ENCODE measurements at places on chromosomes 2 and 18. TPM values are rescaled to one million over a fixed set of nuclear protein-coding genes. Genes with fewer than 3 reads are reported as not detected.

IL36G gene
- not detected for total RNA-seq

ANKRD30BL gene
- not detected for total RNA-seq

IL1RL2 gene
- total RNA-seq: not detected

CNGA3 gene
- 0.09 TPM for total RNA-seq

SIX2 gene
- total RNA-seq: 2.5 TPM

TMEM169 gene
- 0.33 TPM for total RNA-seq

GPR55 gene
- not detected for total RNA-seq

MOCOS gene
- total RNA-seq: 2.7 TPM

TFCP2L1 gene
- total RNA-seq: 24.2 TPM

GAREM1 gene
- total RNA-seq: 8.2 TPM

TLX2 gene
- 0.31 TPM for total RNA-seq

CPS1 gene
- 12.6 TPM for total RNA-seq

LCT gene
- total RNA-seq: 0.04 TPM

ADCYAP1 gene
- not detected for total RNA-seq

RBM43 gene
- total RNA-seq: 3.0 TPM

FAM161A gene
- 9.9 TPM for total RNA-seq

OR6B2 gene
- not detected for total RNA-seq

ANTXR1 gene
- total RNA-seq: 164 TPM

SERPINB11 gene
- not detected for total RNA-seq

ZNF804A gene
- total RNA-seq: not detected

MGAT5 gene
- 17.2 TPM for total RNA-seq

SRD5A2 gene
- total RNA-seq: 0.02 TPM

ZNF385B gene
- not detected for total RNA-seq

CD8B gene
- total RNA-seq: not detected

KCNG2 gene
- total RNA-seq: not detected

ITGAV gene
- 116 TPM for total RNA-seq

SLC11A1 gene
- 0.20 TPM for total RNA-seq

LIMS3 gene
- not detected for total RNA-seq

GPC1 gene
- total RNA-seq: 245 TPM

CIB4 gene
- 0.42 TPM for total RNA-seq

PRSS56 gene
- 0.12 TPM for total RNA-seq

FKBP7 gene
- total RNA-seq: 14.7 TPM

EN1 gene
- 0.83 TPM for total RNA-seq

Measured in A549 treated with dexamethasone at 1 μM for 4 hours (cell line).